ENCODE measurements at places on chromosomes 7 and 10. TPM values are rescaled to one million over a fixed set of nuclear protein-coding genes. Genes with fewer than 3 reads are reported as not detected.

DLX5 gene
- total RNA-seq = not detected

CALHM1 gene
- not detected for total RNA-seq

TET1 gene
- 3.0 TPM for total RNA-seq

SNCG gene
- 59.7 TPM for total RNA-seq

CFAP43 gene
- 0.13 TPM for total RNA-seq

COL1A2 gene
- total RNA-seq = 228 TPM

SUGCT gene
- 1.6 TPM for total RNA-seq

DNA sequence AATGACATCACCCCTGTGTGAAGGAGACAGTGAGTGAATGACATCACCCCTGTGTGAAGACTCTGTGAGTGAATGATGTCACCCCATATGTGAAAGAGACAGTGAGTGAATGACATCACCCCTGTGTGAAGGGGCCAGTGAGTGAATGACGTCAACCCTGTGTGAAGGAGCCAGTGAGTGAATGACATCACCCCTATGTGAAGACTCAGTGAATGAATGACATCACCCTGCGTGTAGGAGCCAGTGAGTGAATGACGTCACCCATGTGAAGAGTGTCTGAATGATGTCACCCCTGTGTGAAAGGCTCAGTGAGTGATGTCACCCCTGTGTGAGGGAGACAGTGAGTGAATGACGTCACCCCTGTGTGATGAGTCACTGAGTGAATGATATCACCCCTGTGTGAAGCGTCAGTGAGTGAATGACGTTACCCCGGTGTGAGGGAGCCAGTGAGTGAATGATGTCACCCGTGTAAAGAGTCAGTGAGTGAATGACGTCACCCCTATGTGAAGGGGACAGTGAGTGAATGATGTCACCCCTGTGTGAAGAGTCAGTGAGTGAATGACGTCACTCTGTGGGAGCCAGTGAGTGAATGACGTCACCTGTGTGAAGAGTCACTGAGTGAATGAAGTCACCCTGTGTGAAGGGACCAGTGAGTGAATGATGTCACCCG, 478.1 kb downstream of the PTPRN2 start:
- H3K27me3 ChIP-seq = no peaks in the 10 kb centered on the region
- no peaks in the 10 kb centered on the region for H3K36me3 ChIP-seq
- H3K4me3 ChIP-seq = no peak overlapping the region
- DNase-seq = no peak

DNA sequence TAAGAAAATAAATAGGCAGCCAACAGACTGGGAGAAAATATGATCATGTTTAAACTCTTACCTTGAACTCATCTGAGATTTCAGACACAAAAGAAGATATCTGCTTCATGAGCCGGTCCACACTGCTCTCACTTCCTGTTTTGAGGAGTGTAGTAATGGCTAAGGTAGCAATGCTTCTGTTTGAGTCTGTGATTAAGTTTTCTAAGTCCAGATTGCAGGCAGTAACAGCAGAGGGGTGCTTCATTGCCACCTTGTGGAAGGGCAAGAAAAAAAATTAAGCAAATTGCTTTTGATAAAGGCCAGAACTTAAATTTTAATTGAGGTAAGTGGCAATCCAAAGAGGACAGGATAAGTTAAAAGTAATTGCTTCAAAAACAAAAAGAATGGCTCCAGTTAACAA, 69.1 kb downstream of the MEST start:
- no peak for DNase-seq
- no peaks in the 10 kb centered on the region for H3K4me1 ChIP-seq
- H3K4me3 ChIP-seq = no peak overlapping the region
- no peaks in the 10 kb centered on the region for H3K27me3 ChIP-seq
- peaks cover 19% of the 10 kb centered on the region for H3K36me3 ChIP-seq

- no peak overlapping the region for H3K27ac ChIP-seq
- H3K27me3 ChIP-seq = no peaks in the 10 kb centered on the region
- no peak overlapping the region for H3K4me3 ChIP-seq
- H3K4me1 ChIP-seq = peaks cover 6% of the 10 kb centered on the region
- DNase-seq = peak; percentile 47
Measured at GRCh38 chr10:103506061-103506460, 12.6 kb downstream of the NEURL1 start.

GRCh38 chr7:41820111-41820671, 117.3 kb upstream of the INHBA start:
- H3K4me1 ChIP-seq = no peaks in the 10 kb centered on the region
- no peak for DNase-seq
- no peaks in the 10 kb centered on the region for H3K27me3 ChIP-seq
- H3K27ac ChIP-seq = no peak overlapping the region
- H3K36me3 ChIP-seq = no peaks in the 10 kb centered on the region

DNA sequence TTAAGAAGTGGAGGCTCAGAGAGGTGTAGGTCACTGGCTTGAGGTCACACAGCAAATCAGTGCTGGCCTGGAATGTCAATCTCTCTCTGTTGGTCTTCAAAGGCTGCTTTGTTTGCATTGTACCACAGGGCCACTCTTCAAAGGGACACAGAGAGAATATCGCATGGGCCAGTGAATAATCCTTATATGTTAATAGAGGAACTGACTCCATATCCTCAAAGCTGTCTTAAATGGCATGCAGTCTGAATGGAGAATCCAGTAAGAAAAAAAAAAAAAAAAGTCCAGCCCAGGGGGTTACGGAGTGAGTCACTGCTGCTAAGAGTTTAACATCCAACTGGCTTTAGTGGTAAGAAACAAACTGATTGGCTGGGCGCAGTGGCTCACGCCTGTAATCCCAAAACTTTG, 54.1 kb downstream of the NRAP start:
- no peak for DNase-seq
- H3K27me3 ChIP-seq = peaks cover 35% of the 10 kb centered on the region
- H3K27ac ChIP-seq = no peak overlapping the region
- no peaks in the 10 kb centered on the region for H3K4me1 ChIP-seq
- H3K4me3 ChIP-seq = no peak overlapping the region

DNA sequence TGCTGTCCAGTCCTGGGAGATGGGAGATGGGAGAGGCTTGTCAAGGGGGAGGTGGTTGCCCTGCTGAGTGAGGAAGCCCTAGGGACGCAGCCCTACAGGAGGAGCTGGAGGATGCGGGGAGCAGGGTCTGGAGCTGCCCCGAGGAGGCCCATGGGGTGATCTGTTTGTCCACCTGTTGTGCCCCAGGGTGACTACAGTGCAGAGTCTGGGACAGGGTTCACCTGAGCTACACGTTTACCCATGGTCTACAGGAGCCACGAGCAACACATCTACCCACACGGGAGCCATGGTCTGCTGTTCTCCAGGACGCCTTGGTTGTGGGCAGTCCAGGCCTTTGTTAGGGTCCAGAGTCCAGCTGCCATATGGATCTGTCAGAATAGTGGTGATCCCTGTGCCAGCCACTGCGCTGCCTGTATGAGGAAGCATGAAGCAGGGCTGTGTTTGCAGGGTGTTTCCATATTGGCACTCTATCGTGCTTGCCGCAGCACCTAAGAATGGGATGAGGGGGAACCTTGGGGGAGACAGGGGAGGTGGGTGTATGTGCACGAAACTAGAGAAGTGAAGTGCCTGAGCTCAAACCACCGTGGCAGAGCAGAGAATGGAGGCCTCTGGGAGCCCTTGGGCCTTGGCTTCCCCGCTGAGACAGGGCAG, 23.7 kb downstream of the ZNF775 start:
- H3K27ac ChIP-seq = no peak overlapping the region
- DNase-seq = no peak
- H3K36me3 ChIP-seq = peaks cover 22% of the 10 kb centered on the region
- H3K4me3 ChIP-seq = no peak overlapping the region
- no peaks in the 10 kb centered on the region for H3K27me3 ChIP-seq

DNA sequence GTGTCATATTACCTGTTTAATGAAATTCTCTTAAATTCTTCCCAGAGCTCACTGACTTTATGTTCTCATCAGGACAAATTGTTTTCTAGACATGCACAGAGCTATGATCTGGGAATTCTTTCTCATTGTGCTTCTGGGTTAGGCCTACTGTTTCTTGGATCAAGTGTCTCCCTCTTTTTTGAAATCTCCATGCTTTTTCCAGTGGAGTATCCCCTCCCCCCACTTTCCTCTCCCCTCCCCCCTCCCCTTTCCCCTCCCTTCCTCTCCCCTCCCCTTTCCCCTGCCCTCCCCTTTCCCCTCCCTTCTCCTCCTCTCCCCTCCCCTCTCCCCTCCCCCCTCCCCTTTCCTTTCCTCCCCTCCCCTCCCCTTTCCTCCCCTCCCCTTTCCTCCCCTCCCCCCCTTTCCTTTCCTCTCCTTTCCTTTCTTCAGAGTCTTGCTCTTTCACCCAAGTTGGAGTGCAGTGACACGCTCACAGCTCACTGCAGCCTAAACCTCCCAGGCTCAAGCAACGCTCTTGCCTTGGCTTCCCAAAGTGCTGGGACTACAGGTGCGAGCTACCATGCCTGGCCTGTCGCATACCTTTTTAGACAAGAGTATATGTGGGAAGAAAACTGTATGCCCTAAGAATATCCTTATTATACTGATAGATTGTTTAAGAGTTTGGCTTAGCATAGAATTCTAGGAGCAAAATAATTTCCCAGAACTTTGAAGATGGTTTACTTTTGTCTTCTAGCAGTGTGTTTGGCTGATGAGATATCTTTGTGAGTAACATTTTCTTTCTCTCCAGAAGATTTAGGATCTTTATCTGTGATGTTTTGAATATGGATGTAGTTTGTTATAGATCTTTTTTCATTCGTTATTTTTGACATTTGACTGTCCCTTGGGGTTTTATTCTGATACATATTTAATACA, 2.5 kb downstream of the DYNC2I1 start:
- no peaks in the 10 kb centered on the region for H3K27me3 ChIP-seq
- peaks cover 40% of the 10 kb centered on the region for H3K4me1 ChIP-seq
- no peak for DNase-seq
- no peak overlapping the region for H3K4me3 ChIP-seq

- no peak for DNase-seq
- H3K4me1 ChIP-seq = no peaks in the 10 kb centered on the region
- no peak overlapping the region for H3K27ac ChIP-seq
- peaks cover 75% of the 10 kb centered on the region for H3K36me3 ChIP-seq
Measured at GRCh38 chr10:17872191-17873091, 63.3 kb downstream of the MRC1 start.

GRCh38 chr7:100826514-100827329, 601 bp downstream of the EPHB4 start:
- H3K4me3 ChIP-seq = peak overlapping the region; percentile 61
- peaks cover 13% of the 10 kb centered on the region for H3K36me3 ChIP-seq
- peak overlapping the region; percentile 35 for H3K27ac ChIP-seq
- no peak for DNase-seq
- peaks cover 2% of the 10 kb centered on the region for H3K4me1 ChIP-seq

GRCh38 chr7:30087371-30087770, 47.4 kb upstream of the MTURN start:
- H3K27ac ChIP-seq = no peak overlapping the region
- no peak for DNase-seq
- H3K4me3 ChIP-seq = no peak overlapping the region
- no peaks in the 10 kb centered on the region for H3K4me1 ChIP-seq
- no peaks in the 10 kb centered on the region for H3K27me3 ChIP-seq

DNA sequence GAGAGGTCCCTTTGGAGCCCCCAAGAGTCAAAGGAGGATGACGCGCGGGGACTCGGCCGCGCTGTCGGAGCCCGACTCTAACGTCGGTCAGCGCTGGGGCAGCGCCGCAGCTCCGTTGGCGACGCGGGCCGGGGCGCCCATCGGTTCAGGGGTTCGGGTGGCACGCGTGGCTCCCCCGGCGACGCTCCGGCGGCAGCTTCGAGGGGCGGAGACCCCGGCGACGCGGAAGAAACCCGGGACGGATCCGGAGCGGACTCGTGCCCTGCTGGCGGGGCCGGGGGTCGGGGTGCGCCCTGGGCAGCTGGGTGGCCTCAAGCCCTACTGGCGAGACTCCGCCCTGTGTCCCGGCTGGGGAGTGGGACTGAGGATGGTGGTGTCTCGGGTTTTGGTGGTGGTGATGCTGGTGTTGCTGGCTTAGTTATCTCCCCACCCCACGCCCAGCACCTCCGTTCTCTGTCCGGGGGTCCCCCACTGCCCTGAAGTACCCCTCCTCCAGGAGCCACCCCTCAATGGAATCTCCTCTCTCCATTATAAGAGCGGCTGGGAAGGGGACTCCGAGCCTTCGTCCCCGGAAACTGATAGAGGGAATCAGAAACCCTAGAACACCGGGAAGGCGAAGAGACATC, at the start of gene NAT16:
Gene NAT16 (minus strand): TSS at position 164 of the 626 bp plus-strand sequence. CDS start 5,486 bp downstream, outside the sequence.
- H3K4me1 ChIP-seq = peaks cover 4% of the 10 kb centered on the region
- no peak within 1 kb of the TSS for H3K4me3 ChIP-seq
- H3K27me3 ChIP-seq = peaks cover 68% of the 10 kb centered on the region
- no peak for DNase-seq

GRCh38 chr10:26481914-26482550, 43.9 kb downstream of the APBB1IP start:
- no peak overlapping the region for H3K4me3 ChIP-seq
- H3K36me3 ChIP-seq = peaks cover 7% of the 10 kb centered on the region
- no peak for DNase-seq
- peaks cover 83% of the 10 kb centered on the region for H3K4me1 ChIP-seq
- H3K27ac ChIP-seq = peak overlapping the region; percentile 89
- no peaks in the 10 kb centered on the region for H3K27me3 ChIP-seq

- H3K4me3 ChIP-seq = no peak overlapping the region
- peaks cover 34% of the 10 kb centered on the region for H3K36me3 ChIP-seq
- peaks cover 3% of the 10 kb centered on the region for H3K4me1 ChIP-seq
- no peak overlapping the region for H3K27ac ChIP-seq
- DNase-seq = no peak
Measured at GRCh38 chr7:77320714-77321113, 95.4 kb downstream of the GSAP start.

DNA sequence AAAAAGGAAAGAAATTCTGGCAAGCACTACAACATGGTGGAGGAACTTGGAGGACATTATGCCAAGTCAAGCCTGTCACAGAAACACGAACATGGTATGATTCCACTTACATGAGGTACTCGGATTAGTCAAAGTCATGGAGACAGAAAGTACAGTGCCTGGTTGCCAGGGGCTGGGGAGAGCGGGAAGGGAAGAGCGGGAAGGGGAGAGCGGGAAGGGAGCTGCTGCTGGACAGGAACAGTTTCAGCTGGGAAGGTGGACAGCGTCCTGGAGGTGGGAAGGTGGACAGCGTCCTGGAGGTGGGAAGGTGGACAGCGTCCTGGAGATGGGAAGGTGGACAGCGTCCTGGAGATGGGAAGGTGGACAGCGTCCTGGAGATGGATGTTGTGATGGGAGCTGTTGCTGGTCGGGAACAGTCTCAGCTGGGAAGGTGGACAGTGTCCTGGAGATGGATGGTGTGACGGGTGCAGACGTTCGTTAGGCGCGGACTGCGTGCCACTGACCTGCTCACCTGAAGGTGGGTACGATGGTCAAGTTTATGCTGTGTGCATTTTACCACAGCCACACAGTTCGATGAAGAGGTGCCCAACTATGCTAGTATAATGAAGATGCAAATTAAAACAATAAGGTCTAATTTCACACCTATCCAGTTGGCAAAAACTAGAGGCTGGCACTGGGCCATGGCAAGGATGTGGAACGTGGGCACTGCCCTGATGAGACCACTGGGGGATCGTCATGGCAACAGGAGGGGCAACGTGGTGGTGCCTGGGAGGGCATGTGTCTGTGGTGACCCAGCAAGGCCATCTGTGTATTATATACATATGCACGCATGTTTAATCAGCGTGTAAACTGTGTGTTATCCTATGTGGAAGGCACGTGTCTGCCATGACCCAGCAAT, 103.8 kb downstream of the NKX6-2 start:
- peaks cover 40% of the 10 kb centered on the region for H3K36me3 ChIP-seq
- H3K27me3 ChIP-seq = no peaks in the 10 kb centered on the region
- peak; percentile 43 for DNase-seq

- DNase-seq = no peak
- peaks cover 43% of the 10 kb centered on the region for H3K4me1 ChIP-seq
- no peaks in the 10 kb centered on the region for H3K36me3 ChIP-seq
- no peaks in the 10 kb centered on the region for H3K27me3 ChIP-seq
Measured at GRCh38 chr10:74855027-74855426, 28.6 kb downstream of the KAT6B start.

Measured in spleen (tissue), 13 donors.